Cardiac muscle cell (in vitro differentiated cells and primary cell): ENCODE measurements at places on chromosomes 1 and 21. TPM values are rescaled to one million over a fixed set of nuclear protein-coding genes. Genes with fewer than 3 reads are reported as not detected.

GRCh38 chr1:236998546-236998945, 5.7 kb downstream of the MT1HL1 start:
- peaks cover 17% of the 10 kb centered on the region for H3K4me1 ChIP-seq
- peak overlapping the region; percentile 94 for H3K27ac ChIP-seq
- no peaks in the 10 kb centered on the region for H3K36me3 ChIP-seq
- no peak overlapping the region for H3K4me3 ChIP-seq
- no peak for DNase-seq

DNA sequence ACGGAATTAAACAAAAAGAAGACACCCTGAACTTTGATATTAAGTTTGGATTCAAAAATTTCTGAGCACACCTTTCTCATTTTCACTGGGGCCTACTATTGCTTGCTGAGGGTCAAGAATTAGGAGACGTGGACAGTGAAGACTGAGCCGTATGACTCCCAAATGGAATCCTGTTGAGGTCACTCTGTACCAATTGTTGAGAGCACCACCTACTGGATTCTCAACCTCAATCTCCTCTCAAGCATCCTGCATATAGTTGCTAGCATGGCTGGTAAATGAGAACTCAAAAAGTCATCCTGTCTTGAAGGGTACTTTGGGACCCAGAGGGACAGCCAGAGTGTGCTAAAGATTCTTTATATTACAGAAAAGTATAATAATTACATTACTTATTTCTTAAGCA, 20.2 kb upstream of the MTR start:
- no peaks in the 10 kb centered on the region for H3K27me3 ChIP-seq
- peak; percentile 38 for DNase-seq
- no peak overlapping the region for H3K4me3 ChIP-seq
- H3K4me1 ChIP-seq, result peaks cover 21% of the 10 kb centered on the region
- H3K36me3 ChIP-seq, result no peaks in the 10 kb centered on the region

- H3K27me3 ChIP-seq, result no peaks in the 10 kb centered on the region
- no peak overlapping the region for H3K4me3 ChIP-seq
- no peaks in the 10 kb centered on the region for H3K36me3 ChIP-seq
- no peak for DNase-seq
Observed at GRCh38 chr1:31145648-31146047, 80.1 kb upstream of the PUM1 start.

- H3K36me3 ChIP-seq, result no peaks in the 10 kb centered on the region
- no peak overlapping the region for H3K4me3 ChIP-seq
- H3K4me1 ChIP-seq, result peaks cover 2% of the 10 kb centered on the region
- H3K27ac ChIP-seq, result no peak overlapping the region
Observed at GRCh38 chr21:43585924-43586413, 73.3 kb downstream of the HSF2BP start.

GRCh38 chr1:181659321-181659957, 176.1 kb downstream of the CACNA1E start:
- H3K27me3 ChIP-seq, result peaks cover 2% of the 10 kb centered on the region
- H3K36me3 ChIP-seq, result no peaks in the 10 kb centered on the region
- no peaks in the 10 kb centered on the region for H3K4me1 ChIP-seq
- H3K4me3 ChIP-seq, result no peak overlapping the region

GRCh38 chr1:204680051-204680450, 5.5 kb downstream of the LRRN2 start:
- peaks cover 25% of the 10 kb centered on the region for H3K27me3 ChIP-seq
- no peak for DNase-seq
- no peak overlapping the region for H3K4me3 ChIP-seq

DNA sequence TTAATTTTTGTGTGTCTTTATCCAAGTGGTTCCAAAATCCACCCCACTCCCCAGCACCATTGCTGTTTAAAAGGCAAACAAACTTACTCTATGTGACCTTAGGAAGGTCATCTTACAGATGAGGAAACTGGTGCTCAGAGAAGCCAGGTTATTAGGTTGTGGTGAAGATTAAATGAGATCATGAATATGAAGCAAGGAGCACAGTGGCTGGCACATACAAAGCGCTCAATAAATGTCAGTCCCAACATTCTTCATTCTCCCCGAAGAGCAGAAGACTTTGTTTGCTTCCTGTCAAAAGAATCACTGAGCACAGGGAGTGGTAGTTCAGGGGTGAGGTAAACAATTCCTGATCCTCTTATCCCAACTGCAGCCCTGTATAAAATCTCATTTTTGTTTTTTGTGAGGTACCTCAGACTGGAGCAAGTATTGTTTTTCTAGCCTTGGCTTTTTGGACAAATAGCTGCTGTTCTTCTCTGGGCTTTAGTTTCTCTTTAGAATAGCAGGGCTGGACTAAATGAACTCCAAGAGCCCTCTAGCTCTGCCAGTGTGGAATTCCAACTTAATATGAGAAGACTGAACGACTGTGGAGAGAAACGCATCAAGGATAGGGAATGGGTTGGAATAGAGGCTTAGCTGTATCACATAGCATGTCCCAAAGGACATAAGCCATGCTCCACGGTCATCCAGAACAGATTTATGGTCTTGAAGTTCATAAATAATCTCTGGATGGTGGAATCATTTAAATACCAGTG, 455.3 kb upstream of the USP24 start:
- H3K4me1 ChIP-seq, result no peaks in the 10 kb centered on the region
- H3K36me3 ChIP-seq, result no peaks in the 10 kb centered on the region
- peak; percentile 26 for DNase-seq
- H3K4me3 ChIP-seq, result no peak overlapping the region
- H3K27ac ChIP-seq, result no peak overlapping the region

GRCh38 chr1:199522338-199522737, 505.2 kb upstream of the NR5A2 start:
- no peak overlapping the region for H3K4me3 ChIP-seq
- no peak for DNase-seq
- H3K27ac ChIP-seq, result no peak overlapping the region
- H3K36me3 ChIP-seq, result no peaks in the 10 kb centered on the region
- H3K4me1 ChIP-seq, result no peaks in the 10 kb centered on the region
- no peaks in the 10 kb centered on the region for H3K27me3 ChIP-seq

GRCh38 chr1:102546251-102546650, 549.5 kb upstream of the OLFM3 start:
- H3K4me3 ChIP-seq, result no peak overlapping the region
- no peaks in the 10 kb centered on the region for H3K4me1 ChIP-seq
- H3K27ac ChIP-seq, result no peak overlapping the region
- no peaks in the 10 kb centered on the region for H3K27me3 ChIP-seq
- no peak for DNase-seq

DNA sequence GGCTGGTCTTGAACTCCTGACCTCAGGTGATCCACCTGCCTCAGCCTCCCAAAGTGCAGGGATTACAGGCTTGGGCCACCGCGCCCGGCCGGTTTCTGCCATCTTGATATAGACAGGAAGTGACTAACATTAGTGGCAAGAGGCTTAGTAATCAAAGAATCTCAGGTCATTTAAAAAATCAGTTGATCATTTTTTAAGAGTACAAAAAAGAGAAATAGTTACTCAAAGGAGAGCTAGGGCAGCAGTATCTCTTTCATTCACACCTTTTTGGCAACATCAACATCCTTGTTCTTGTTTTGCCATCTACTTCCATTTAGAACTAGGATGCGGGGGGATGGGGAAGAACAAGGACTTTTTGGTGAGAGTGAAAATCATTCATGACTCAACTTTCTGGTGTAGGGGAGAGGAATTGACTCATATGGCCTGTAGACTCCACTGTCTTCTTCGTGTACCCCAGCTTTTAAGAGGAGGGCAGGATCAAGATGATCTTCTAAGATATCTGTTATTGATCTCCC, 8.8 kb downstream of the FCRLB start:
- no peaks in the 10 kb centered on the region for H3K36me3 ChIP-seq
- peak; percentile 44 for DNase-seq
- peaks cover 8% of the 10 kb centered on the region for H3K27me3 ChIP-seq
- H3K4me1 ChIP-seq, result no peaks in the 10 kb centered on the region
- H3K27ac ChIP-seq, result no peak overlapping the region

GRCh38 chr1:41358131-41359021, 2.9 kb upstream of the FOXO6 start:
- peaks cover 36% of the 10 kb centered on the region for H3K4me1 ChIP-seq
- peaks cover 11% of the 10 kb centered on the region for H3K27me3 ChIP-seq
- peak overlapping the region; percentile 8 for H3K27ac ChIP-seq
- no peak for DNase-seq
- no peak overlapping the region for H3K4me3 ChIP-seq
- H3K36me3 ChIP-seq, result no peaks in the 10 kb centered on the region

DNA sequence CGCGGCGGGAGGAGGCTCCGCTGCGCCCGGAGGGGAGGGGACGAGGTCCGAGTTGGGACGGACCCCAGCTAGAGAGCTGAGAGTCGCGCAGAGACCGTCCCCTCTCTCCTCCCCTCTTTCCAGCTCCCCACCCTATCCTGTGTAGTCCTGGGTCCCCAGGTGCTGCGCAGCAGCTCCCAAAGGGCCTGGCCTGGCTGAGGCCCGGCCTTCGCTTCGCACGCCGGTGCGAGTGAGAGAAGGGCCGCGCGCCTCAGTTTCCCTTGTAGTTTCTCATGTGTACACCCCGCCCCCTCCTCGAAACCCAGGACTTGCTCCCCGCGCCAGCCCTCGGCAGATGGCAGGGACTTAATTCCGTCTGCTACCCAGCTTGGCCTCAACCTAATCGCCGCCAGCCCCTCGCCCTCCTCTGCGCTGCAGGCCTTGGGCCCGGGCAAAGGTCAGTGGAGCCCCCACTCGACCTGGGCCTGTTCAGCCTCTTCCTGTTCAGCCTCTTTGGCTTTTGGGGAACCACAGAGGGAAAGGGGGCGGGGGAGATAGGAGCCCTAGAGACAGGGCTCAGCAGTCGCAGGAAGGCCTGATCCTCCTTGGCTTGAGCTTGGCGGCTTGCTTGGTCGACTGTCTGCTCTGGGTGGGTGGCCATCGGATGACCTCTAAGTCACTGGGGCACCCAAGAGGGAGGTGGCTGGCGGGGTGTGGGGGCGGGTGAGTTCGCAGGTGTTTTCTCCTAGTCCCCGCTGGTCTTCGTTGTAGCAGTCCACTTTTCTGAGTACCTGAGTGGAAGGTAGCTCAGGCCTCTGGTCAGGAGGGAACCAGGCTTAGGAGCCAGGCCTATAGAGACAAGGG, 1.0 kb downstream of the ZNF687 start:
- peak overlapping the region; percentile 82 for H3K4me3 ChIP-seq
- peak; percentile 15 for DNase-seq
- no peaks in the 10 kb centered on the region for H3K27me3 ChIP-seq
- peaks cover 10% of the 10 kb centered on the region for H3K4me1 ChIP-seq

DNA sequence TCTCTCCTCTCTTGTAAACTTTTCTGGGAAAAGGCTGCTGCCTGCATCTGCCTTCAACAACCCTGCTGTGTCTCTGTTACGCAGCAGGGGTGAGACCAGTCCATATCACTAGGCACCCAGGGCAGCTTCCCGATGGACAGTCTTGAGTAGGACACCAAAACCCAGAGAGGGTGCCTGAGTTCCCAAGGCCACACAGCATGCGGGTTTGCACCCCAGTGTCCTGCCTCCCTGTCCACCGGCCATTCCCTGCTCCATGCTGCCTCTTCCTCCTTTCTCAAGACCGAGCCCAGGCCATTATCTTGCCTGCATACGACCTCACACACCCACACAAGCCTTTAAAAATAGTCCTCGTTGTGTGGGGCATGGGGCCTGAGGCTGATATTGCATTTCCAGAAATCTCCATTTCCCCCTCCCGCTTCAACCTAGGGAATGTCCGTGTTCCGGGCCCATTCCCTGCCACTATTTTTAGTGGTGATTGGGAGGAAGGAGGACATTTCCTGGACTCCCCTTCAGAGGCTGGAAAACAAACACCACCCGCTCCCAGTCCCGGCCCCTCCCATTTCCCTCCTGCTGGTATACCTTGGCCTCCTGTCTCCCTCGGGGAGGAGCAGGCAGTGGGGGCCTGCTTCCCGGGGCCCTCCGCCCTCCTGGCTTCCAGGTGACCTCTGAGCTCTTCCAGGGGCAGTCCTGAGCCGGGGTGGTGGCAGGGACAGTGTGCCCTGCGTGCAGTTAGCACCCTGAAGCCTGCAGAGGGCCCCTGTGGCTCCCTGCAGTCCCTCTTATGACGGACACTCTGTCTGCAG, 132.4 kb upstream of the TMEM51 start:
- H3K27me3 ChIP-seq, result no peaks in the 10 kb centered on the region
- peak overlapping the region; percentile 9 for H3K27ac ChIP-seq
- peaks cover 7% of the 10 kb centered on the region for H3K4me1 ChIP-seq

DNA sequence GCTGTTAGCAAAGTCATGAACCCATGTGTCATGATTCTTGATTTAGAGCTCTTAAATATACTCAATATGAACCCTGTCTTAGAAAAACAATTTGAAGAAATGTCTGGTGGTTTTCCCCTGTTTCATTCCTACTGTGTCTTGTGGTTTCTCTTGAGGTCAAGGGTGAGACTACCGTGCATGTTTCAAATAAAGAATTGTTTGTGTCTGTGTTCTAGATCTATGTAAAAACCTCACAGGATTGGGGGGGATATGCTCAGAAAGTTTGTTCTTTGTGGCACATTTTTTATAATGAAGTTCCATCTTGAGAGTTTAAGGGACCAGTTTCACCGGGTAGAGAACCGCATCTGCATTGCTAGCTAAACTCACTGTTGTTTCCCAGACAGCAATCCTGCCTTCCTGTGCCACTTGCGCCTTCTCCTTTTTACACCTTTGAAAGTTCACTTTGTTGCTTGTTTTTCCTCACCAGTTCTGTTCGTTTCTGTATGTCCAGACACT, 30.9 kb upstream of the CACYBP start:
- DNase-seq, result peak; percentile 77
- no peaks in the 10 kb centered on the region for H3K36me3 ChIP-seq
- no peak overlapping the region for H3K27ac ChIP-seq
- H3K4me1 ChIP-seq, result no peaks in the 10 kb centered on the region
- no peak overlapping the region for H3K4me3 ChIP-seq
- no peaks in the 10 kb centered on the region for H3K27me3 ChIP-seq

DNA sequence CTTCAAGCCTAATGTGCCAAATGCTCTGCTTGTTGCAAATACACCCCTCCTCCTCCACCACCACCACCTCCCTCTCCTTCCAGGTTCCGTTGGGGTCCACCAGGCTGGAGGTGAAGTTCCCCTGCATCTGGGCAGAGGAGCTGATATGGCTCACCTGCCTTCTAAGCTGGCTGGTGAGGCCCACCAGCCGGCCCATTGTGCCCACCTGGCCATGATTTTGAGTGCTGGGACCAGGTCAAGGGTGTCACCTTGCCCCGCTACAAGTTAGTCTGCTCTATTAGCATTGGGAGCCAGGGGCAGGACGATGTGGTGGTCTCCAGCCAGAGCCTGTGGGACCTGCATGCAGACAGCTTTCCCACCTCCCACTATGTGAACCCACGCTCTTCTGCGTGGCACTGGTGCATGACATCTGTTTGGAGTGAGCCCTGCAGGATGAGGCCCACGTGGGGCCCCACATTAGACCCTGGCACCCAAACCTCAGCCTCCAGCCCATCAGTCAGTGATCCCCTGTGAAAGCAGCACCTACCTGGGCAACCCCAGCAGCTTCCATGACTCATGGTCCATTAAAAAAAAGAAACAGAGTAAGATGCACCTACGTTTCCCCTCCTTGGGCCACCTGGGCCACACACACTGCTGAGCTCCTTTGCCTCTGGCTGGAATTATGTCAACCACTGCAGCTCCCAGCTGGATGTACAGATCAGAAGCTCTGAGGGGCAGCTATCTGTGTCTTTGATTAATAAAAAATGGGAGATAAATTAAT, 15.6 kb upstream of the CDCP2 start:
- no peak overlapping the region for H3K27ac ChIP-seq
- H3K4me3 ChIP-seq, result no peak overlapping the region
- no peaks in the 10 kb centered on the region for H3K4me1 ChIP-seq
- DNase-seq, result no peak
- H3K36me3 ChIP-seq, result no peaks in the 10 kb centered on the region
- H3K27me3 ChIP-seq, result no peaks in the 10 kb centered on the region

RPE65 gene
- total RNA-seq, result 0.51 and 0.95 TPM in 2 replicates

SPRR2D gene
- not detected in 2 replicates for total RNA-seq

NR5A2 gene
- total RNA-seq, result 0.15 TPM in 1 of 2 replicates, not detected in the other

ATAD3B gene
- 28.1 and 37.4 TPM in 2 replicates for total RNA-seq

ZNF644 gene
- total RNA-seq, result 37.3 and 43.6 TPM in 2 replicates

TFF2 gene
- total RNA-seq, result not detected in 2 replicates

NR0B2 gene
- total RNA-seq, result 3.3 and 3.9 TPM in 2 replicates

C1orf94 gene
- total RNA-seq, result not detected in 2 replicates

BMP8A gene
- total RNA-seq, result 0.09 and 0.46 TPM in 2 replicates
